ENCODE measurements at places on chromosomes 1 and 21. TPM values are rescaled to one million over a fixed set of nuclear protein-coding genes. Genes with fewer than 3 reads are reported as not detected.

Gene RGS1
- not detected for total RNA-seq

Gene PCP4L1
- not detected for total RNA-seq

Gene CLDN17
- total RNA-seq: not detected

Gene CBS
- 9.8 TPM for total RNA-seq

Gene LCE2C
- total RNA-seq: not detected
